ENCODE measurements at places on chromosomes 6 and 20.
A peak's percentile ranks its signal among the peaks of the same experiment; 100 is the strongest.

DNA sequence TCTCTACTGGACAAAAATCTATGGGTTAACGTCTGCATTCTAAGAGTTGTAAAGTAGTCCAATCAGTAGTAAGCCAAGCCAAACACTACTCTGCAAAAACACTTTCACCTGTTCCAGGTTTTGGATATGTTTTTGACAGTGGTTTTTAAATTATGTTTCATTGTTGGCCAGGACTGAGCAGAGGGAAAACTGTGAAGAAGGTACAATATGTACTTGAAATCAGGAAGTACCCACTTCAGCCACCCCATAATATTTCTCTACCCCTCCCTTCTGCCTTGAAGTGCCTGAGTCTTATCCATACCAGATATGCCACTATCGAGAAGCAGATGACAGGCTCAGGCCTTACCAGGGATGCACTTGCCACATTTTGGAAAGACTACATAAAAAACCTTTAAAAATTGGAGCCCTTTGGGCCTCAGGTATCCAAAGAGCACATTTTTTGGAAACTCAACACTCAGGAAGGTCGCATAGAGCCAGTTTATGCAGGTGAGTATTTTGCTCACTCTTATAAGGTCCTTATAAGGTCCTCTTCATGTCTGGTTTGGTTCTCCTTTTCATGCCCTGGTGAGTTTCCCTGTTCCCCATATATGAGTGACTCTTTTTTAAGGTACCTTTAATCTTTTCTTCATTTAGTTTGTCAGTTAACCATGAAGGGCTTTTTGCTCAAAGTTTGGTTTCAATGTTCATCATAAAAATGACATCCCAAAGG, 859.3 kb upstream of the FLRT3 start:
- no peak for DNase-seq

- no peak for DNase-seq
Measured at GRCh38 chr6:2378046-2378657, 132.7 kb upstream of the GMDS start.

DNA sequence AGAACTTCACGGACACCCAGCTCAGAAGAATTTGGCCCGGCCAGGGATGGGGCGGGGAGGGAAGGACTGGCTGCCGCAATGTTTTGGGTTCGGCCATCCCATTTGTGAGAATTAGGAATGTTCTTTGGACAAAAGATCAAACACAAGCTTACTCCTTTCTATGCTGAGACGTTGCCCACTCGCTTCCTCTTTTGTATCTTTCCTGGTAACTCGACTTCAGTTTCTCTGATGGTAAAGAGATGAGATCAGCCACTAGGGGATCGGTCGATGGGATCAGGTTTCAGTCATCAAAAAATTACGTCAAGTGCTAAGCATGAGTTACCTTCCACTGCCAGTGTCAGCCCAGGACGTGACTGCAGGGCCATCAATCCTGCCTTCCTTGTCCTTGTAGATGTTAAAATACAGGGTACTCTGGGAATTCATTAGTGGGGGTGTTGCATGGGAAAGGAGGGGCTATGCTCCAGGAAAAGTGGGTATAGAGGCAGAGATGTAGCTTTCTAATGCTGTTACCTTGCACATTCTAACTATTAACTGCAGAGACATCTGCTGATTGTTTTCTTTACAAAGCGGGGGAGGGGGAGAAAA, 190.2 kb downstream of the TSHZ2 start:
- DNase-seq = no peak

- DNase-seq = no peak
Measured at GRCh38 chr6:96898241-96898851, 655 bp upstream of the NDUFAF4 start.

DNA sequence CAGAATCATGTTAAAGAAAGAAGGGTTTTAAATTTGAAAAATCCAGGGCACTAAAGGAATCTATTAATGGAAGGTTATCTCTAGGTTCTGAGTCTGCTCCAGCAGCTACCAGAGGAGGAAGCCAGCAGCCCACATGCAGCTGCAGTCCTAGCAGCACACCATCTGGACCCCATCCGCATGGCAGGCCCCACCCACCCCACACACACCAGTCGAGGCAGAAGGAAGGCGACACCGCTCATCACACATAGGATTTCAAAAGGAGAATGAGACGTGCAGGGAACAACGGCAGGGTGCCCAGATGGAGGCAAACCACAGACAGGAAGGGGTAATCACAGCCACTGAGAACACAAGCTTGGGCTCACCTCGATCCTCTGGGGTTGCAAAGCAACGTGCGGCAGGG, 78.9 kb downstream of the GINS1 start:
- peak; percentile 7 for DNase-seq

DNA sequence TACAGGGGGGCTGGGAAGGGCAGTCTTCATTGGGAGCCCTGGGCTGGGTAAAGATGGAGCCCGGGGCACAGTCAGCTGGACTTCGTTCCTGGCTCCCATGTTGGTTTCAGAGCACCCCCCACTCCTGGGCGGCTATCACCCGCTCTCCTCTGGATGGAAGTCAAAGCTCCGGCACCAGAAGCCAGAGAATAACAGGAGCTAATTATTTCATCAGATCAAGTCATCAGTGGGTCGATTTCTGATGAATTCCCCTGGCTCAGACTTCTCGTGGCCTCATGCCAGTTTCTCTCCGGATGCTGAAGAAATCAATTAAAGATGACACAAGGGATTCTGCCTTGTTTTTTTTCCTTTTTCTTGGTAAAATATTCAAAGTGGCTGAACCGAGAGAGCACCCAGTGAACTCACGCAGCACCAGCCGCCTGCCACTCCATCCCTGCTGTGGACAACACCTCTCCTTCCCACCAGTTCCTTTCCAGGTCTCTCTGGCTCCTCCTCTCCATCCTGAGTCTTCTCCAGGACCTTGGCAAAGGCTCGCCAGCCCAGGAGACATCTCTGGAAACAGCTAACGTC, 22.5 kb downstream of the SULF2 start:
- no peak for DNase-seq

- no peak for DNase-seq
Measured at GRCh38 chr6:52328303-52328662, 33.7 kb upstream of the PAQR8 start.

GRCh38 chr6:40171343-40171742, 237.1 kb upstream of the MOCS1 start:
- no peak for DNase-seq

- DNase-seq = no peak
Measured at GRCh38 chr20:33263784-33264183, 19.2 kb upstream of the BPIFB1 start.

DNA sequence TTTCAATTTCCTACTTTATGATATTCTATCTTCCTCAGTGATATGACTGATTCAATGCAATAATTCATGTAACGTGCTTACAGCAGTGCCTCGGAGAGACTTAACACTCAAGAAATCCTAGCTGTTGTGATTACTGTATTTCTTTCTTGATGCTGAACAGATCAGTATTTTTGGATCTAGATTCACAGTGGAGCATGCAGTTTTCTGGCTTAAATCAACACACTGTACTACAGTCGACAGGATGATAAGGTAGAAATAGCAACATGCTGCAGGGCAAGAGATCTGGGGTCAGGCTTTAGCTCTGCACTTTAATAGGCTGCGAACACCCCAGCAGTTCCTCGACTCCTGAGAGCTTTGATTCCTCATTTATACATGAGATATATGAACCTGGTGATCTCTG, 161.0 kb downstream of the AIG1 start:
- no peak for DNase-seq

DNA sequence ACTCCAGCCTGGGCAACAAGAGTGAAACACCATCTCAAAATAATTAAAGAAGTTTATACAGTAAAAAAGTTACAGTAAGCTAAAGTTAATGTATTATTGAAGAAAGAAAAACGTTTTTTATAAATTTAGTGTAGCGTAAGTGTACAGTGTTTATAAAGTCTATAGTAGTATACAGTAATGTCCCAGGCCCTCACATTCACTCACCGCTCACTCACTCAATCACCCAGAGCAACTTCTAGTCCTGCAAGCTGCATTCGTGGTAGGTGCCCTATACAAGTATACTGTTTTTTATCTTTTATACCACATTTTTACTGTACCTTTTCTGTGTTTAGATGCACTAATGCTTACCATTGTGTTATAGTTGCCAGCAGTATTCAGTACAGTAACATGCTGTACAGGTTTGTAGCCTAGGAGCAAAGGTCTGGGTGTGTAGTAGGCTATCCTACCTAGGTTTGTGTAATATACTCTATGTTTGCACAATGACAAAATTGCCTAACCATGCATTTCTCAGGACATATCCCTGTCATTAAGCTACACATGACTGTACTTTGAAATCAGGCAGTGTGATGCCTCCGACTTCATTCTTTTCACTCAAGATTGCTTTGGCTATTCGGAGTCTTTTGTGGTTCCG, 16.7 kb downstream of the MGME1 start:
- no peak for DNase-seq

GRCh38 chr6:143270026-143270425, 180.5 kb downstream of the ADAT2 start:
- no peak for DNase-seq

GRCh38 chr6:128538763-128539162, 18.4 kb upstream of the PTPRK start:
- no peak for DNase-seq

DNA sequence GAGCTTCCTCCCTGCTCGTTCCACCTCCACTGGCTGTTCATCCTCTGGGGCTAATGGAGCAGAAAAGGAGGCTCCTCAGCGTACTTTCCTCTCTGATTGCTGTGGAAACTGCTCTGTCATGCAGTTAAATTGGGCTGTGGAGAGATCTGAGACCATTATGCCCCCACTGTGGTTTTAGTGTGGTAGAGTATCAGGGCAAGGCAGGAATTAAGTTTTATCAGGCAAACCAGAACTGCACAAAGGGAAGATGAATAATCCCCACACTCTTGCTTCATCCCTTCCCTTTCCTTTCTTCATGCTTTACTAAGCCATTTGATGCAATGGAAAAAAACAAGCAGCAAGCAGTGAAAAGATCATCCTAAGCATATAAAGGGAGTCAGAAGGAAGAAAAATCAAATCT, 11.9 kb upstream of the ME1 start:
- no peak for DNase-seq

GRCh38 chr6:9087470-9087869, 652.1 kb upstream of the SLC35B3 start:
- no peak for DNase-seq

GRCh38 chr6:70470016-70470415, 56.7 kb downstream of the FAM135A start:
- no peak for DNase-seq

- DNase-seq = peak; percentile 97
Measured at GRCh38 chr20:22462975-22463914, 121.1 kb downstream of the FOXA2 start.

DNA sequence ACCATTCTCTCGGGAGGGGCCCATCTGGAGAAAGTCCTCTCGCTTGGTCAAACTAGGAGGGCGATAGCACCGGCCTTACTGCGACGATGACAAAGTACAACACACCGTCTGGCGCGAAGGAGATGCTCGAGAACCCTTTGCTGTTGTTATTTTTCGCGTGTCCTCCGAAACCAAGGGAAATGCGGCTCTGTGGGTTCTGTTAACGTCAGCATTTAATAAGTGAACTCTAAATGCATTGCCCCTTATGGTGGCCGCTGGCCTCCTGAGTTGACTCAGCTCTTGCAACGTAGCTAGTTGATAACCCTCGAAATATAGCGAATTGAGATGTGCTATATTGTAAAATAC, 577 bp upstream of the SCAND1 start:
- no peak for DNase-seq

DNA sequence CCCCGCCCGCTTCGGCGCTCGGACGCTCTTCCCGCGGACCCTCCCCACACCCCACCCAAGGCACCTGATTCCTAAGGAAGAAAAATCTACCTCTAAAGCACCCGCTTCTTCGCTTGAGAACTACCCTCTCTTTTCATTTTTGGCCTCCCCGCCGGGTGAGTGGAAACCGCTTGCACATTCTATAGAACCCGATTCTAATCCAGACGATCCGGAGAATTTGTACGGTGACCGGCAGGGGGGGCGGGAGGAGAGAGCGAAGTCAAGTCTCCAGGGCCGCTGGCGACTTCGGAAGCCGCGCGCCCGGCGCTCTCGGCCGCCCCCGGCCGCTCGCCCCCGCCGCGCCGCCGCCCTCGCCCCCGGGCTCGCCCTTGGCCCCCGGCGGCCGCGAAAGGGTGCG, at the start of gene RBM24:
RBM24 (plus strand) TSS at position 262 of the 397 bp plus-strand sequence. CDS start 221 bp downstream, outside the sequence.
- DNase-seq = peak; percentile 0

DNA sequence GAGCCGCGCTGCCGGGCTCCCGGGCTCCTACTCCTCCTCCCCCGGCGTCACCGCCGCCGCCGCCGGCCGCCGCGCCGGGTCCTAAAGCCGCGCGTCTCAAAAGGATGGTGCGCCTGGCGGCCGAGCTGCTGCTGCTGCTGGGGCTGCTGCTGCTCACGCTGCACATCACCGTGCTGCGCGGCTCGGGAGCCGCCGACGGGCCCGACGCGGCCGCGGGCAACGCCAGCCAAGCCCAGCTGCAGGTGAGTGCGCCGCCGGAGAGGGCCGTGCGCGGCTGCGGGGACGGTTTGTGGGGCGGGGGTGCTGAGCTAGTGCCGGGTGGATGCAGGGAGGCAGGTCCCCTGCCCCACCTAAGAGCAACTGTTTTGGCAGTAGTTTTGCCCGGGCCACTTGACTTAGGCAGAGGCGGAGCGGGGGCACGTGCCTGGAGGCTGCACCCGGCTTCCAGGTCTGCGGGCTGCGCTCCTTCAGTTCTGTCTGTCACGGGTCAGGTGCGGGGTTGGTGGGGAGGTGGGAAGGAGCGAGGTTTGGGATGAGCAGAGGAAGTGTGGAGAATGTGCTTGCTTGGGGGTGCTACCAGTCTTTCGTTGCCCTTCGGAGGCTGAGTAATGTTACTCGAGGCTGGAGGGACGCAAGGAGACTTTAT, 722 bp downstream of the ISM1 start:
- peak; percentile 61 for DNase-seq

DNA sequence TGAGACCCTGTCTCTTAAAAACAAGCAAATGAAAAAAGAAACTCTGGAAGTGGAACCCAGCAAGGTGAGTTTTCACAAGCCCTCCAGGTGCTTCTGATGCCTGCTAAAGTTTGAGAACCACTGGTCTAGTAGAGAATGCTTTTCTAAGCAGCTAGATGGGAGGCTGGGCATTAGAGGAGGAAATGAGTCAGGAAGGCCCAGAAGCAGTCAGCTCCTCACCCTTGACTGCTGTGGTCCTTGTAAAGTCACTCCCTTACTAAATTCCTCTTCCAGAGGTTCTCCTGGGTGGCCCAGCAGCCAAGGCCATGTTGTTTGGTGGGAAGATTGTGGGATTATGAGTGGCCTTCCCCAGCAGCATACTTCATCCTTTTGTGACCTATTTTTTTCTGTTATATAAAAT, 52.0 kb upstream of the FYN start:
- DNase-seq = no peak

DNA sequence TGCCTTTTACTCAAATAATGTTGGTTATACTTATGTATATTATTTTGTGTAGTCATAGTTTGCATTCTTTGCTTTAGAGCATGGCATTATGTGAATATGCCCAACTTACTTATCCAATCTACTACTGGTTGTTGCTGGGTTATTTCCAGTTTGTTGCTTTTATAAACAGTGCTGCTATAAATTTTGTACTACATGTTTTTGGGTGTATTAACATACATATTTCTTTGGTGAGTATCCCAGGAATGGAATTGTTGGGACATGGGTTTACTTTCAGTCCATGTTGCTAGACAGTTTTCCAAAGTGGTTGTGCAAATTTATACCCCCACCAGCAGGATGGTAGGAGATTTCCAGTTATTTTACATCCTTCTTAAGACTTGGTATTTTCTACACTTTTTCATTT, 157.1 kb upstream of the THEMIS start:
- no peak for DNase-seq

All from NCI-H2081 (cell line).